CD4-positive, alpha-beta T cell (primary cell): ENCODE measurements at places on chromosomes 12 and 14. TPM values are rescaled to one million over a fixed set of nuclear protein-coding genes. Genes with fewer than 3 reads are reported as not detected.
A peak's percentile ranks its signal among the peaks of the same experiment; 100 is the strongest.

GRCh38 chr12:89181271-89181920 lies 170.9 kb downstream of the DUSP6 start:
- no peak for DNase-seq

DNA sequence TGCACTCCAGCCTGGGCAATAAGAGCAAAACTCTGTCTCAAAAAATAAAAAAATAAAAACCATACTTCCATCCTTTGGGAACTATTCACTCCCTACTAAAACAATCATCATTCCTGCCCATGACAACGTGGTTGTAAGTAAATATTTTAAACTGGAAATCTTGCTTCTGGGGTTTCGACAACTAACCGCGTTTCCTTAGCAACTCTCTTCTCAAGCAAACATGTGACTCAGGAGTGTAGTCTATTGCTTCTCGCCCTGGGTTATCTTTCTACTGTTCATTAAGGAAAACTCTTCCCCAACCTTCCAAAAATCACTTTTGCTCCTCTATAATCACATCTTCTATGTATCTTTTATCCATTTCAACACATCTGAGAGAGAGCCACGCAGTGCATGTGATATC lies 21.8 kb downstream of the APPL2 start:
- DNase-seq: no peak

The SUSD6 gene
- total RNA-seq: 93.7 TPM

- no peak for DNase-seq
These were observed 84.9 kb upstream of the OTX2 start for GRCh38 chr14:56895154-56895553.

- DNase-seq: peak; percentile 44
These were observed 187.7 kb downstream of the GALC start for GRCh38 chr14:87805315-87805723.
